ENCODE measurements at places on chromosomes 12 and 14.

DNA sequence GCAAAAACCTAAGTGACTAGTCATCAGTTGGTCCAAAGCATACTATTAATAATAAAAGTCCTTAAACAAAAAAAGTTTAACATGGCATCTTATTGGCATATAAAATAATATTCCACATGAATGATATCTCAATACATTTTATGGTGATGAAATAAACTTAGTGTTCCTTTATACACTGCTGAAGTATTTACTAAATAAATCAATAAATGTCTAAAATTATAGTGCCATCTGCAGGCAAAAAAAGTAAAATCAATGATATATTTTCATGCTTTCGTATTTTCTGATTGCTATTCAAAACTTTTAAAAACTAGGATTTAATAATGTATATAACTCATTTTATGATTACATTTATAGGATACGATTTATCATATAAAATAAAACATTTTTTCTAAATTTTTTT lies 30.5 kb downstream of the PUS7L start:
- DNase-seq, result no peak

DNA sequence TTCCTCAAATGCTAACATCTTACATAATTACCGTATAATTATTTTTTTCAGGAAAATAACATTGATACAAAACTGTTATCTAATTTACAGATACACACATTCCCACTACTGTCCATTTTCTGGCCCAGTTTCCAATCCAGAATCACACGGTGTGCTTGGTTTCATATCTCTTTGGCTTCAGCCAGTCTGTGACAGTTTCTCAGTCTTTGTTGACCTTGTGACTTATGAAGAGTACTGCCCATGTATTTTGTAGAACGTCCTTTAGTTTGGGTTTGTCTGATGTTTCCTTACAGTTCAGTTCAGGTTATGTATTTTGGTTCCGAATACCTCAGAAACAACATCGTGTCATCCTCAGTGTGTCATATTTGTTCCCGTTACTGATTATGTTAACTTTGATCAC lies 16.2 kb downstream of the RXYLT1 start:
- no peak for DNase-seq

GRCh38 chr12:1559676-1560091 lies 34.7 kb downstream of the FBXL14 start:
- DNase-seq, result no peak

- DNase-seq, result peak; percentile 41
These were observed at the start of gene CFL2 for GRCh38 chr14:34714320-34715126. Gene CFL2, minus strand, starts transcription at chr14:34714593. Its CDS starts 53 bp downstream, at chr14:34714540.

- no peak for DNase-seq
These were observed 29.1 kb downstream of the FSCB start for GRCh38 chr14:44477953-44478352.

Measured in stimulated activated CD4-positive, alpha-beta T cell treated with anti-CD3 and anti-CD28 coated beads, Interleukin-15, amount 100 ng/mL, for 1 hour (primary cell).